ENCODE measurements at places on chromosomes 1 and 21.

GRCh38 chr21:14602382-14602958, 56.4 kb upstream of the SAMSN1 start:
- no peak for DNase-seq

DNA sequence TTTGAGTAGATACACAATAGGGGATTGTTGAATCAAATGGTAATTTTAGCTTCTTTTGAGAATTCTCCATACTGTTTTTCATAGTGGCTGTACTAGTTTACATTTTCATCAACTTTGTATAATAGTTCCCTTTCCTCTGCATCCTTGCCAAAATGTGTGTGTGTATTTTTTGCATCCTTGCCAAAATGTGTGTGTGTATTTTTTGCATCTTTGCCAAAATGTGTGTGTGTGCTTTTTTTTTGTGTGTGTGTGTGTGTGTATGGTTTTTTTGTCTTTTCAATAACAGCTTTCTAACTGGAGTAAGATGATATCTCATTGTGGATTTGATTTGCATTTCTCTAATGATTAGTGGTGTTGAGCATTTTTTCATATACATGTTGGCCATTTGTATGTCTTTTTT, 105.4 kb downstream of the ATP6V1G3 start:
- DNase-seq: peak; percentile 43

GRCh38 chr1:61318319-61319125, 236.2 kb downstream of the NFIA start:
- peak; percentile 51 for DNase-seq

GRCh38 chr21:39208624-39209333, 25.5 kb upstream of the PSMG1 start:
- no peak for DNase-seq

GRCh38 chr1:27356619-27357280, 10.0 kb downstream of the MAP3K6 start:
- DNase-seq: no peak

DNA sequence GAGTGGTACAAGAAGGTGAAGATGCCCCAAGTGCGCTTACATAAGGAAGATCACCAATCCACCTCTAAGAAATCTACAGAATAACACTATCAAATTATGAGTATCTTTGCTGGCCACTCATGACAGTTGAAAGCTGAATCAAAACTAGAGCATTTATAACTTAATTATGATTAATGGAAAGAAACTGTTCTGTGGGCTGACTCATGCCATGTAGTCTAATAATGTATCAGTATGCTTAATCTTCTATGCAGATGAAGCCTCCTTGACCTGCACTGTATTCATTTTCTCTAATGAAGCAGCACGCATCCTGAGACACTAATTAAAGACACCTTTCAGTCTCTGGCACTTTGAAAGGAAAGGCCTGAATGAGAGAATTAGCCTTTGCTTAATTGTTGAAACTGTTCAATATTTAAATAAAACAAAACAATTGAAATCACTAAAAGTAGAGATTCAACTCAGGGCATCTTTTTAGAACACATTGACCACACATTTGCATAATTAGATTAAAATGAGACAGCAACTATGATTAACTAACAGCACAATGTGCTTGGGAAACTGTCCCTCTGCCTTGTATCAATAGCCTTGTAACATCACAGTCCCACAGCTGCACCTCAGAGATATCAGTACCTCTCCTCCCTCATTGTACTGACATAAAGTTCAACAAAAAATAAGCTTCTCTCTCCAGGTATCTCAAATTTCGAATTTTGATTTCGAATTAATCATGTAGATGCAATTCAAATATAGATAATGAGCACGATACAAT, 105.6 kb downstream of the NTPCR start:
- no peak for DNase-seq

DNA sequence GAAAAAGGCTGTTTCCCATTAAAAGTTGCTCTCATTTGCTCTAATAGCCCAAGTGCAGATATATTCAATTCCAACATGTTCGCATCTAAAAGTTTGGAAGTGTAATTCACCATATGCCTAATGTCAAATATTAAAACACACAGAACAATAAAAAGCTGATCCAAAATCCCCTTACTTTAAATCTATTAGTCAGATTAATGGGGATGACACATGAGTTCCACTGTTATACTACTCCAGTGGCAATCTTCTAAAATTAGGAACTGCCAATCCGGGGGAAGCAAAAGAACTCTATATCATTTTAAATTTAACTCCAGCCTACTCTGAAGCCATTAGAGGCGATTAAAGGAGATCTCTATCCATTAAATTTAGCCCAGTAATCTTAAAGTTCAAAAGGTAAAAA, 317.1 kb downstream of the NTNG1 start:
- DNase-seq: no peak
